Activated CD8-positive, alpha-beta T cell treated with anti-CD3 and anti-CD28 coated beads for 36 hours (primary cell): ENCODE measurements at places on chromosomes 1 and 21. TPM values are rescaled to one million over a fixed set of nuclear protein-coding genes. Genes with fewer than 3 reads are reported as not detected.
A peak's percentile ranks its signal among the peaks of the same experiment; 100 is the strongest.

Gene CHI3L2
- total RNA-seq, result 9.2 TPM

- H3K4me1 ChIP-seq, result peaks cover 56% of the 10 kb centered on the region
- no peaks in the 10 kb centered on the region for H3K27me3 ChIP-seq
- H3K36me3 ChIP-seq, result peaks cover 76% of the 10 kb centered on the region
Observed at GRCh38 chr1:151905070-151905442, 4.3 kb downstream of the THEM4 start.

Gene KANK4
- total RNA-seq, result not detected

Gene HRNR
- not detected for total RNA-seq

GRCh38 chr21:45331531-45332147 is 43.9 kb upstream of the POFUT2 start:
- no peaks in the 10 kb centered on the region for H3K4me1 ChIP-seq
- no peak overlapping the region for H3K4me3 ChIP-seq
- H3K27ac ChIP-seq, result no peak overlapping the region
- no peaks in the 10 kb centered on the region for H3K36me3 ChIP-seq
- DNase-seq, result no peak
- H3K27me3 ChIP-seq, result no peaks in the 10 kb centered on the region

Gene UBL4B
- not detected for total RNA-seq

DNA sequence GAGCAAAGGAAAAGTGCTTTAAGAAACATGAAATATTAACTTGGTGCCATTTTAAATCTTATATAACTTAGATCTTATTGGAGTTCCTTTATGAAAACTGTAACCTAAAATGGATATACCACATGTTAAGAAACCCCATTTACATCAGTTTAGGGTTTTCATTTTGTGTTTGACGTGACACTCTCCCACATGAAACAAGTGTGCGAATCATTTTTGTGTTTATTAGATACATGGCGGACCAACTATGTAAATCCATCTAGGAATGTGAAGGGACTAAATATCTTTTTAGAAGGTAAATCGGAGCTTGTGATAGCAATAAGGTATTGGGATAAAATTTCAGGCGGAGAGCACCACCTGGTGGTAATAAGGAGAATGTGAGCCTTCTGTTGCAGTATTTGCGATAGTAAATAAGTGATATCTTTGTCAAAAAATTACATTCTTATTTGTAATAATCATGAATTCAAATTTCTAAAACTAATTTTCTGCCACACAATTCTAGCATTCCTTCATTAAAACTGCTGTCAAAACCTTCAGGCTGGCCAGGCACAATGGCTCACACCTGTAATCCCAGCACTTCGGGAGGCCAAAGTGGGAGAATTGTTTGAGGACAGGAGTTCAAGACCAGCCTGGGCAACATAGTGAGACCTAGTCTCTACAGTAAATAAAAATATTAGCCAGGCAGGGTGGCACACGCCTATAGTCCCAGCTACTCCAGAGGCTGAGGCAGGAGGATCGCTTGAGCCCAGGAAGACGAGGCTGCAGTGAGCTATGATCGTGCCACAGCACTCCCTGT is 31.3 kb downstream of the SMAP2 start:
- H3K4me1 ChIP-seq, result peaks cover 76% of the 10 kb centered on the region
- peaks cover 62% of the 10 kb centered on the region for H3K36me3 ChIP-seq
- peak; percentile 61 for DNase-seq
- H3K27me3 ChIP-seq, result no peaks in the 10 kb centered on the region
- peak overlapping the region; percentile 89 for H3K27ac ChIP-seq

DNA sequence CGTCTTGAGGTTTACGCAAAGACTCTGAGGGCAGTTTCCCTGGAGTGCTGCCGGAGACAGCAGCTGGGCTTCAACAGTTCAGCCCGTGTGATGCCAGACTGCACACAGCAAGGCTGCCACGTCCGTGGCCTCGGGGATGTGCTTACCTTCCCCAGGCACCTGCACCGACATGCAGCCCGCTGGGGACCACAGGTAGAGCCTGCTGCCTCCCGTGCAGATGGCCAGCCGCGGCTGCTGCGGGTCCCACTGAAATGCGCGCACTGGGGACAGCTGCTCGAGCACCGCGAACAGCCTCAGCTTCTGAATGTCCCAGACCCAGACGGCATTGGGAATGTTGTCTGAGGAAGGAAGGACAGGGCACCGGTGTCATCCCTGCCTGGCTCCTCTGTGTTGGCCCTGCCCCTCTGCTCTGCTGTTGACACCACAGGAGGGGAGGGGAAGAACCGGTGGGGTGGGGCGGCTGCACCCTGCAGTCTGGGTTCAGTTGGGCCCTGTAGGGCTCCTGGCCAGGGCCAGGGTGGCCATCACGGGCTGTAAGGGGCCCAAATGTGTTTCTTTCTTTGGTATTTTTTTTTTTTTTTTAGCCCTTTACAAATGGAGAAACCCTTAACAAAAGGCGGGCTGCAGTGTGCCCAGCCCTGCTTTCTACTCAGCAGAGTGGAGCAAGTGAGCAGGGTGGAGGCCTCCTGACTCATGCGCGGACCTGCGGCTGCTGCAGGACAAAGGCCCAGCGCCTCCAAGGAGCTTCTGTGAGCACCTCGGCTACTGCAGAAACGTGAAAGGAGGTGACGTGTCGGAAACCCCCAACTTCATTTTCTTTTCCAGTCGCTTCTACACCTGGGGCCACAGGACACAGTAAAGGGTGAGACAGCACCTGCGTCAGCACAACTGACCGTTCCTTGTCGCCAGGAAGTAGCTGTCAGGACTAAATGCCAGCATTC is 6.8 kb downstream of the TPRG1L start:
- no peak overlapping the region for H3K4me3 ChIP-seq
- H3K4me1 ChIP-seq, result no peaks in the 10 kb centered on the region
- H3K36me3 ChIP-seq, result peaks cover 10% of the 10 kb centered on the region
- H3K27ac ChIP-seq, result no peak overlapping the region
- no peaks in the 10 kb centered on the region for H3K27me3 ChIP-seq
- no peak for DNase-seq

- peak; percentile 62 for DNase-seq
- no peak overlapping the region for H3K27ac ChIP-seq
- H3K4me1 ChIP-seq, result no peaks in the 10 kb centered on the region
- H3K27me3 ChIP-seq, result peaks cover 8% of the 10 kb centered on the region
- H3K4me3 ChIP-seq, result no peak overlapping the region
- H3K36me3 ChIP-seq, result no peaks in the 10 kb centered on the region
Observed at GRCh38 chr1:220487297-220487820, 40.6 kb upstream of the MARK1 start.

Gene SNIP1
- 21.8 TPM for total RNA-seq

Gene REN
- total RNA-seq, result not detected

DNA sequence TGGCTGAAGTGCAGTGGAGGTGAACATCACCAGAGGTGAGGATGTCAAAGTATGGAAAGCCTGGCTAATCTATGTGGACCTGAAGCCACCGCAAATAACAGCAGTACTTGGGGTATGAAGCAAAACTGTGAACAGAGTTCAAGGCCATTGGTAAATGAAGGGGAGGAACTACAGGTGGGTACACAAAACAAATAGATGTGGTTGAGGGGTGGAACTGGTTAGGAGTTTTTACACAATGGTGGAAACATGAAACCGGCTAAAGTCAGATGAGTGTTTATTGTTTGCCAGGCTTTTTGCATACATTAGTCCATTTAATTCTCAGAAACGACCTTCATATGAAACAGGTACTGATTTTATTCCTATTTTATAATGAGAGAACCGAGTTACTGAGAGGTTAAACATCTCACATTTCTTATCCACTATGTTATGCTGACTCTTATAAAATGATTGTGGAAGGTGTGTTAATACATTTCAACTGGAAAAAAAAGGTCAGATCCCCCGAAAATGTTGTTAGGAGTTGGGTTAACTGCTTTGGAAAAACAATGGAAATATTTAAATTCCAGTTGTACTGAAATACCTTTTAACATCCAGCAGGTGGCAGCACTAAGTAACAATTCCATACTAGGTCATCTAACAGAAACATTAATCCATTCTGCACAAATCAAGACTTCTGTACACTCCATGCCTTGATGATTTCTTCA is 44.3 kb upstream of the GTF2B start:
- peaks cover 64% of the 10 kb centered on the region for H3K36me3 ChIP-seq
- H3K4me1 ChIP-seq, result peaks cover 6% of the 10 kb centered on the region
- H3K4me3 ChIP-seq, result no peak overlapping the region
- no peaks in the 10 kb centered on the region for H3K27me3 ChIP-seq

GRCh38 chr1:202250982-202251381 is 57.4 kb downstream of the LGR6 start:
- H3K27ac ChIP-seq, result no peak overlapping the region
- DNase-seq, result no peak

DNA sequence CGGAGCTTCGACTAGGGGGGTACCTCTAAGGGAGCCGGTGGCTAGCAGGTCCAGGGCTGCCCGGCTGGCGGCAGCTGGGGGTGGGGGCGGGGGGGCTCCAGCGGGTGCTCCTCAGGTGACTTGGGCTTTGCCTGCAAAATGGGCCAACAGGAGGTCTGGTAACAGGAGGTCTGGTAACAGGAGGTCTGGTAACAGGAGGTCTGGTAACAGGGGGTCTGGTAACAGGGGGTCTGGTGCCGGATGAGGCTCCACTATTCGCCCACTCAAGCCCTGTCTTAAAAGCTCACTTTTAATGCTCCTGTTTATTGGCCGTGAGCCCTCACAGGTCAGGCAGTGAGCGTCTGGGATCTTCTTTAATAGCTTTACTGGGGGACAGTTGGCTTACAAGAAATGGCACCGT is 40.4 kb upstream of the ACTRT2 start:
- no peak overlapping the region for H3K4me3 ChIP-seq
- H3K27ac ChIP-seq, result no peak overlapping the region
- H3K4me1 ChIP-seq, result no peaks in the 10 kb centered on the region
- H3K27me3 ChIP-seq, result no peaks in the 10 kb centered on the region

Gene OR2G6
- not detected for total RNA-seq

DNA sequence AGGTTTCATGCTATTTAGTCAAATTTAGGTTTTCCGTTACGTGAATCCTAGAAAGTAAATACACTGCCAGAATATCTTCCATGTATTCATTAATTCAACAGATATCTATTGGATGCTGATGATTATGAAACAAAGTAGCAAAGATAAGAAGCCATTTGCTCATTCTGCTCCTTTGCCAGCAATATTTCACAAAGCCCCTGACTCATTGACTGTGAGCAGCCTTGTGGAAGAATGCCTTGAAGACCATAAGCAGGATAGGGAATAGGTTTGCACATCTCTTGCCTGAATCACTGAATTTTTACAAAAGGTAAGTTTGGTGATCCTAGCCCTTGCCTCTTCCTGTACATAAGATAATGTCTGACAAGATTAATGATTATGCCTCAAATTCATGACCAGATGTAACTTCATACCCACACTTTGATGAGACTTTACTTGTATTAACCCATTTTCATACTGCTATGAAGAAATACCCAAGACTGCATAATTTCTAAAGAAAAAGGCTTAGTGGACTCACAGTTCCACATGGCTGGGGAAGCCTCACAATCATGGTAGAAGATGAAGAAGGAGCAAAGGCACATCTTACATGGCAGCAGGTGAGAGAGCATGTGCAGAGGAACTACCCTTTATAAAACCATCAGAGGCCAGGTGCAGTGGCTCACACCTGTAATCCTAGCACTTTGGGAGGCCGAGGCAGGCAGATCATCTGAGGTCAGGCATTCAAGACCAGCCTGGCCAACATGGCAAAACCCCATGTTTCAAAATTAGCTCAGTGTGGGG is 1.6 kb upstream of the PIGK start:
- DNase-seq, result no peak
- no peak overlapping the region for H3K27ac ChIP-seq
- H3K4me3 ChIP-seq, result peak overlapping the region; percentile 61
- peaks cover 28% of the 10 kb centered on the region for H3K4me1 ChIP-seq
- H3K36me3 ChIP-seq, result peaks cover 28% of the 10 kb centered on the region
- H3K27me3 ChIP-seq, result no peaks in the 10 kb centered on the region

Gene ZFYVE9
- 5.0 TPM for total RNA-seq

Gene NR1I3
- not detected for total RNA-seq

DNA sequence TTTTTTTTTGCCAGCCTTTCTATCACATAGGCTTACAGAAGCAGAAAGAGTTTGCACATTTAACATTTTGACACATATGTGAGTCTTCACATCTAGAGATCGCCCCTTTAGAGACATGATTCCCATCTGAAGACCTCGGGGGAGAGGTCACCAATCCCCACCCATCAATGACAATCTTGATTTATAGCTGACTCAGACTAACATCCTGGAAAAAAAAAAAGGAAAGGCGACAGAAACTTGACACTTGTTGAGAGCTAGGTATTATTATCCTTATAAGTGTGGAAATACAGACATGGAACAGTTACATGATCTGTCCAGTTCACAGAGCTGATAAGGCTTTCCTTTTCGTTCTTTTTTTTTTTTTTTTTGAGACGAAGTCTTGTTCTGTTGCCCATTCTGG is 28.0 kb upstream of the NID1 start:
- peaks cover 5% of the 10 kb centered on the region for H3K36me3 ChIP-seq
- peaks cover 2% of the 10 kb centered on the region for H3K4me1 ChIP-seq
- DNase-seq, result no peak
- no peak overlapping the region for H3K27ac ChIP-seq
- H3K27me3 ChIP-seq, result peaks cover 12% of the 10 kb centered on the region
